ENCODE measurements at places on chromosomes 4 and X.

DNA sequence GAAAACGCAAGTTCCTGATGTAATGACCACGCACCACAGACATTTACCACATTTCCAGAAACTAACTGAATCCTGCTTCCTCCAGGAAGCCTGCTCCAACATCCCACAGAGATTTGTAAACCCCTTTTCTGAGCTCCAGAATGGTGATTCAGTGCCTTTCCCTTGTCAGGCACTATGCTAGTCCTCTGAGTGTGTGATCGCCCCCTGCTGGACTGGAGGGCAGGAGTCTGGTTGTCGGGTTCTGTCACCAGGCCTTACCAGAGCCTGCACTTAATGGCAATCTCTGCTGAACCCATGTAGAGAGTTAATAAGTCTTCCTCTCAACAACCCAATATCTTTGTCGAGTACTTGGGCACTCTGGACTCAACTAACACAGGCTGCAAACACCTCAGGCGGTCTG is 14.5 kb upstream of the KDM5C start:
- DNase-seq, result no peak

- DNase-seq, result no peak
Measured at GRCh38 chr4:57369446-57369845, 259.3 kb upstream of the IGFBP7 start.

- DNase-seq, result no peak
Measured at GRCh38 chr4:149927514-149927913, 111.9 kb upstream of the IQCM start.

DNA sequence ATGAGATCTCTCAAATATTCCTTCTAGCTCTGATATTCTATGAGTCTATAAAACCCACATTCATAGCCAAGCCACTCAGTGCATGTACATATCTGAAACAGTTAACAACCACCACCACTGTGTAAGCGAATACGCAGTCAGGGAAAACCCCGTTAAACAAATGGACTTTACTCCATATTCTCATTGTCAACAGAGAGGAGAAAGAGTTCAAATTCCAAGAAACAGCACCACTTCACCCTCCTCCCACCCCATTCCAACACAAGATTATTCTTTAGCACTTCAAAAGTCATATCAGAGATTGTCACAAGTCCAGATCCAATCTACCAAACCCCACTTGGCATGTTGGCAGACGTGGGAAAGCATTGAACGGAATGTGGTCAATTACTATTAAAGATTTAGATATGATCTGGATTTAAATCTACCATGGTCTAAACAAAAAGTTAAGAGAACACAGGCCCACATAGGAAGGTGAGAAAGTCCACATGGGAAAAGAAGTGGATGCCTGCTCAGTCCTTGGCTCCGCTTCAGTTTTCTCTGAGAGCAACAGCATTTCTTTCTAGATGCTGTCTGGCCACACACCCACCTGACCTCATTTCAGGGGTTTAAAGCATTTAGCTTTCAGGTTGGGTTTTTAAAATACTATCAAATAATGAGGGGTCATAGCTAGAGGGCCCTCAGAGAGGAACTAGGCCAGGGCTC is 39.8 kb upstream of the KLHL13 start:
- DNase-seq, result no peak

- DNase-seq, result no peak
Measured at GRCh38 chrX:10989386-10989785, 121.7 kb upstream of the HCCS start.

GRCh38 chr4:16684935-16685334 is 213.5 kb downstream of the LDB2 start:
- no peak for DNase-seq

- DNase-seq, result no peak
Measured at GRCh38 chr4:138449938-138450337, 207.8 kb upstream of the SLC7A11 start.

DNA sequence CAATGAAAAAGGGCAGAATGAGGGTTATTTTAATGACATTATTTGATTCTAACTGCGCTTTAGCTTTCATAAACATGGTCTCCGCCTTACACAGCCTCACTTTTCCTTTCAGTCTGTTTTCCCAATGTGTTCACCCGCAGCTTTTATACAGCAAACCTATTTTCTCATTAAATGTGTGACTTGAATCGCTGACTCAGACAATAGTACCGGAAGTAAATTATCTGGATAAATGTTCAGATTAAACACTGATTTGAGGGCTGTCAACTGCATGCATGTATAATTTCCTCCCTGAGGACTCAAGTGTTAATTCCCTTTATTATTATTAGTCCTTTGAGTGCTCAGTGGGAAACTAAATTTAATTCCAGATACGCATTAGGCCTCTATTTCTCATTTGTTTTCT is 117.3 kb downstream of the FAM133A start:
- no peak for DNase-seq

DNA sequence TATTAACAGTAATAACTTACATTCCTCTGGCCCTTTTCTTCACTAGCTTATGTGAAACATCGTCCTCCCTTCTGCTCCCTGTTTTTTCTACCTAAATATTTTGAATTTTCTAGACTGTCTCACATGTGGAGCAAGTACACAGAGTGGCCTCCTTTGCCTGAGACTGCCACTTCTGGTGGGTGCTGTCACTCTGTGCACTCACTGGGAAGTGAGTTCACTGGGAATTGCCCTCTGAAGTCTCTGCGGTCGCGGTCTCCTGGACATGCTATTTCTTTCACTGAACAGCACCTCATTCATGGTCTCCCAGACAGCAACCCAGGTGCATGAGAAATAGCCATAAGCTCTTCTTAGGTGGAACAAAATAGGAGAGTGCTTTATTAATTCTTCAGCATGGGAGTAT is 1179.7 kb upstream of the ADGRL3 start:
- no peak for DNase-seq

- DNase-seq, result no peak
Measured at GRCh38 chr4:118743867-118744266, 58.7 kb downstream of the METTL14 start.

DNA sequence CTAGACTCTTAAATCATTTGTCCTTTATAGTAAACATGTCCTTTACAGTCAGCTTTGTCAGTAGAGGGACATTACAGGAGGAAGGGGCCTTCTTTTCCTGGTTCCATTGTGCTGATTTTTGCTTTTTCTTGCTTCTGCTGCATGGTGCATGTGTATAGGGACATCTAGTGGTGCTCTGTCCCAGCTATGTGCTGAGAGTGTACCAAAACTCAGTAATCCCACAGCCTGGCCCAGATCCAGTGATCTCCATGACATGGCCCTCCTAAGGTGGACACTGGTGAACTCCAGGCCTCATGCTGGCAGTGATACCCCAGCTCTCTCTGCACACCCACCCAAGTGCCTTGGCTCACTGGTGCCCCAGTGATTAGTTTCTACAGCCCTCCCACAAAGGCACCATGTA is 45.2 kb downstream of the MAGEB17 start:
- no peak for DNase-seq

DNA sequence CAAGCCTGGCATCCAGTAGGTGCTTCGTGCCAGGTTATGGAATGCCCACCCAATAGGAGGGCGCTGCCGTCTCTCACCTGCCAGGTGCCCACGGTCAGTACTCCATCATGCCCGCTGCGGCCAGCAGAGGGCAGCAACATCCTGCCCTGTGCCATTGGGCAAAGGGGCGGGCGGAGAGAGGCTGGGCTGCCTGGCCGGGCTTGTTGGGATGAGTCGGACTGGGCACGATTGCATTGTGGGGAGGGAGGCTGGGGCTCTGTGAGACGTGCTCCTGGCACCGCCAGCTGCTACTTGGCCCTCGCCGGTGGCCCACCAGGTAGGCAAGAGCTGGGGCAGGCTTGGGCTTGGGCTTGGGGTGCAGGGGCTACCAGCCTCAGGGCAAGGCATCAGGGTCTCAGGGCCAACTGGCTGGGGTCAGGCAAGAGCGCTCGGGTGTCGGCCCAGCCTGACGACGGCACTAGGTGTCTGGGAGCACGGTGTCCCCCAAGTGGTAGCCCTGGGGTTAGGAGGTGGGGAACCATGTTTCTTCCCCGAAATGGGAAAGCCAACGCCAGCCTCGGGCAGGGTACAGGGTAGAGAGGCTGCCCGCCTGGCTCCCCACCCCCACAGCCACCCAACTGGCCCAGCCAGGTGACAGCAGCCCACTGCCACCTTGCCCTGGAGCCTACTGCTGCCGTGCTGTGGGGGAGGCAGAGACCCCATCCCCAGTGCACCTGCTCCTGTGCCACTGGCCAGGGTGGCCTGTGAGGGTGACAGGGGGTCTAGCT is at the start of gene PLXNB3:
TSS of gene PLXNB3 (plus strand) at position 261 of the 767 bp plus-strand sequence. CDS start 1,287 bp downstream, outside the sequence.
- DNase-seq, result peak; percentile 42

DNA sequence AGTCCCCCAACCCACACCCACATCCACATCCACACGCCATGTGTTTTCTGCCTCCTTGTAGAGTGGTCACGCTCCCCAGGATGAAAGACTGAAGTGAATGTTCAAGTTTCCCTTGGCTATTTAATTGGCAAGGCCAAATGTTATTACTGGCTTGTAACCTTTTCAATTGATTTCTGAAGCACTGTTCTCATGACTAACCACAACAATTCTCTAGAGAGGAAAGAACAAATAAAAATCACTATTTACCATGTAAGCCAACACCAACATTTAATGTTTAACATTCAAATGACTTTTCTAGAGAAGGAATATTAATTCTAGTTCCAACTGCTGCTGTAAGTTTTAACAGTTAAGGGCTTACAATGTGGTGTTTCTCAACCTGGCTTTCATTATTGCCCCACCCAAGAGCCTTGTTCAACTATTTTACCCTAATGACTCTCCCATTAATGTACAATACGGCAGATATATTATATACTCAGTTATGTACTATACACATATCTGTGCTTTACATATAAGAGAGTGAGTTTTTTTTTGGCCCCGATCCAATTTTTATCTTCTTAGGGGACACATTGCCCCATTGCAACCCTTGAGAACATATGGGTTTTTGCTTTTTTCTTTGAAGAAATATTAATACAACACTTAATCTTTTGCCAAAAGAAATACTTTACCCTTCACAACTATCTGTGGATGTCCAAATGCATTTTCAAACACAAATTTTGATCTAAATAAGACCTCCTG is 46.5 kb downstream of the RELL1 start:
- DNase-seq, result no peak

- no peak for DNase-seq
Measured at GRCh38 chrX:147173594-147173993, 359.1 kb upstream of the CXorf51A start.

DNA sequence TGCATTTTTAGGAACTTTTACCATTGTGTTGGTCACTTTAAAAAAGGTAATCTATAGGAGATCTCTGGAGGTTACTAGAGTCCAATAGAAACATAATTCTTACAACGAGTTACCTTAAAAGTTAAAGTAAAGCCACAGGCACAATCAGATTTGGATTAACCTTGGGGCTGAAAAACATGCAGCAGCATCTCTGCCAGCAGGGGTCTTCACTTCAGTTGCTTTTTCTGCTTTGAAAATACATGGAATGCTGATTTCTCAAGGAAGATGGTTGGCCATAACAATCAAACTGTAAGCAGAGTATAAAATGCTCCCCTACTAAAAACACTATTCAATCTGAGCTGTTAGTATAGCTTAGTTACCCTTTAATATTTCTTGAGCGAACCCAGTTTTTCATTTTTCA is 1072.3 kb upstream of the PCDH10 start:
- no peak for DNase-seq

DNA sequence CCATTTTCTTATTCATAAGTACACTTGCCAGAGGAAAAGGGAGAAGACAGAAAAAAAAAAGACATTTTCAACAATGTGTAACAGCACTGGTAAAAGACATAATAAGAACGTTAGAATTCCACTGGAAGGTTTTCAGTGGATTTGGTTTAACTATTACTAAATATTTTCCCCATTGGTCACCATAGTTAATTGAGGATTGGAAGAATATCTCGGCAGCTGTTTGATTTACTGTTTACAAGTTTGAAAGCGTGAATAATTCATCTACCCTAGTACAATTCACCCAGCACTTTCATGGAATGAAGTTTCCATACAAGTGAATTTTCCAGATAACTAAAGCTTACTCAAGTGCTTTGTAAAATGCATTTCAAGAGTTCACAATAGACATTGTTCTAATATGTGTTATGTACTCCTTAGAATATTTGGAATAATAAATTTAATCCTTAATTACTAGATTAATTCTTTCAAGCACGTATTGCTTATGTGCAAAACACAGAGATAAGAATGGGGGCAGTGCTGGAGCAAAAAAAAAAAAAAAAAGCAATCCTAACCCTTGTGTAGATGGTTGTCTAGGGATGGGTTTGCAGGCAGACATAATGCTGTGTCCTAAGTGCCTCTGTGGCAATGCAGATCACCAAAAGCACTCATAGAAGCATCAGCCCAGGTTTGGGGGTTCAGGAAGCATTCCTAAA is 57.1 kb downstream of the ENPEP start:
- no peak for DNase-seq

DNA sequence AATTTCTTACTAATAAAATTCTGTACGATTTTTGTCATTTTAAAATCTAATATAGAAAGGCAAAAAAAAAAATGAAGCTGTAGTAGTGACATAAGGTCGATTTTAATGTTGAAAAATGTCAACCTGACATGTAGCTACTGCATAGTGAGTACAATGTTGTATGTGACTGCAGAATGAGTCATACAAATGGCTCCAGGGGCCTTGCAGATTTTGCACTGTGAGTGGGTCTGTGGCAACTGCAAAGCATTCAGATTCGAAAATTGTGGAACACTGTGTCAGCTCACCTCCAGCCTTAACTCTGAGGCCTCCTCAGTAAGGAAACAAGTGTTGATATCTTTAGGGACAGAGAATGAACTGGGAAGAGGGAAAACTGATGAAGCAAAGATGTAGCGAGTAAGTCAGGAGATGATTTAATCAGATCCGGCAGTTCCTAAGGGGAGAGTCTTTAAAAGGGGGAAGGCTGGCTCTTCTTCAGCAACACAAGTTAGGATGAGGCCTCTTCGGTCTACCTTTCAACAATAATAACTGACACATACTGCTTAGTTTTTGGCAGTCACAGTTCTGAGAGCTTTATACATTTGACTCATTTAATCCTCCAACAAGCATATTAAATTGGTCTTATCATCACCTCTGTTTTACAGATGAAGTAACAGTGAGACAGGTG is 24.9 kb downstream of the TKTL2 start:
- DNase-seq, result no peak

DNA sequence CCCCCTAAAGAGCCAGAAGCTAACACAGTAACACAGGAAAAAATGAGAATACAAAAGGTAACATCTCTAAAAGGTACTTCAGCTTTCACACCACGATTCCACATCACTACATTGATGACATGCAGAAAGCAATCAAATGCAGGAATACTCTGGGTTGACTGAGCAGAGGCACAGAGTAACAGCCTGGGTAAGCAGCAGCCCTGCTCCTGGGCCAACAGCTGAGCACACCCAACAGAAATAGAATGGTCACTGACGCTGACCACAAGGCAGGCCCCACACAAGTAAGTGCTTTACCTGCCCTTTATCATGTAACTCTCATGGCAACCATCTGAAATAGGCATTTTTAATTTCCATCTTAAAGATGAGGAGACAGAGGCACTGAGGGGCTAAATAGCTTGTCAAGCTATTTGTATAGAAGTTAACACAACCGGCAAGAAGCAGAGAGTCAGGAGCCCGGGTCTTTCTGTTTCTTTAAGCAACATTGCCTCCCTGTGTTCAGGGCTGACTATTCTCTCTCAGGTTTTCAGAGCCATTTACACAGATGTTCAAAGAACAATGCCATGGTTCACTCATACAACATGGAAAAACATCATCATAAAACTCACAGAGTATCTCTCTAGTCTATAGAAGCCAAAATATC is 168.9 kb downstream of the ZNF674 start:
- no peak for DNase-seq

Data from stimulated activated CD8-positive, alpha-beta memory T cell treated with anti-CD3 and anti-CD28 coated beads, Interleukin-7, amount 100 ng/mL, for 4 hours (primary cell).